Effector memory CD4-positive, alpha-beta T cell (primary cell): ENCODE measurements at places on chromosomes 16 and 17.

DNA sequence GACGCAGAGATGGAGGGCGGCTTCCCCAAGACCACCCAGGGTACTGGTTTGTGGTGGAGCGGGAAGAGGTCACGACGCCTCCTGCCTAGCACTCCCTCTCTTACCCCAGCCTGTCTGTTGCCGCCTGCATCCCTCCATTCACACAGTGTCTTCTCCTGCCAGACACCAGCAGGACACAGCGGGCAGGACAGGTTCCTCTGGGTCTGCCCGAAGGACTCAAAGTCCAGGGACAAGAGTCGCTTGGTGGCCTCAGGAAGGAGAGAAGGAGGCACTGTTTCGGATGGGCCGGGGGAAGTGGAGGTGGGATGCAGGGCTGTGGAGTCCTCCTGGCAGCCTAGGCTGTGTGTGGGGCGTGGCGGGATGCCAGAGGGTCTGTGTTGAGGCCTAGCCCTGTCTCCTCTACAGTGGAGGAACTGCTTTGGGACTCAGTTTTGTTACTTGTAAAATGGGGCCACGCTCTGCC, 19.6 kb upstream of the TNS4 start:
- no peak for DNase-seq

- DNase-seq, result no peak
These were observed 150.1 kb upstream of the CDH11 start for GRCh38 chr16:65271996-65272395.

DNA sequence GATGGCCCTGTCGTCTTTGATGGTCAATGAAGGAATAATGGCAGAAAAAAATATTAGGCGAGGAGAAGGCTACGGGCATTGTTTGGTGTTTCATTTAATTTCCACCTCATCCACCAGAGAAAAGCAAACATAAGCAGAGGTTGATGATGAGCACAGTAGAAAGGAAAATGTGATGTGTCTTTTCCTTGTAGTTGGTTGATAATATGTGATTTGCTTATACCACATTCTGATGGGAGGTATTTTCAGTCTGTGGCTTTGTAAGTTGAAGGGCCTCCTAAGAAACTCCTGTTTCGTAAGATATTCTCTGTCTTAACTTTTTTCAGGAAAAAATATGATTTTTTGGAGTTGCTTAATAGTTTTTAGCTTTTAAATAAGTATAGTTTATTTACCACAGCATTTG, 215.7 kb downstream of the PRKCA start:
- no peak for DNase-seq

GRCh38 chr16:83338941-83339340, 468.8 kb upstream of the HSBP1 start:
- no peak for DNase-seq

GRCh38 chr17:6240001-6240400, 169.8 kb downstream of the WSCD1 start:
- DNase-seq, result no peak

- no peak for DNase-seq
These were observed 2.3 kb downstream of the RND2 start for GRCh38 chr17:43027091-43028032.

DNA sequence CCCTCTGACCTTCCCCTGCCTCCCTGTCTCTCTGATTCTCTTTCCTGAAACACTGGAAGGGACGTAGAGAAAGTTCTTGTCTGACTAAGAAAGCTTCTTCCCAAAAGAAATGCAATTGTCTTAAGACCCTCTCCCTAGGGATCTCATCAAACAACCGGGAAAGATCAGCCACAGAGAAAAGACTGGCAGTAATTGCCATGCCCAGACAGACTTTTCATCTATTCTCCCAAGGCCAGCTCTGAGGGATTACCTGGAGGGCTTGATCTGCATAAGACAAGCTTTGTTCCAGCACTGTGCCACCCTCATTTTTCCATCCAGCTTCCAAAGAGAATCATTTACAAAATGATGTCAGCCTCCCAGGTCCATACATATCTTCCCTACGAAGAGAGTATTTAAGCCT, 38.8 kb upstream of the HS3ST3A1 start:
- DNase-seq, result no peak

DNA sequence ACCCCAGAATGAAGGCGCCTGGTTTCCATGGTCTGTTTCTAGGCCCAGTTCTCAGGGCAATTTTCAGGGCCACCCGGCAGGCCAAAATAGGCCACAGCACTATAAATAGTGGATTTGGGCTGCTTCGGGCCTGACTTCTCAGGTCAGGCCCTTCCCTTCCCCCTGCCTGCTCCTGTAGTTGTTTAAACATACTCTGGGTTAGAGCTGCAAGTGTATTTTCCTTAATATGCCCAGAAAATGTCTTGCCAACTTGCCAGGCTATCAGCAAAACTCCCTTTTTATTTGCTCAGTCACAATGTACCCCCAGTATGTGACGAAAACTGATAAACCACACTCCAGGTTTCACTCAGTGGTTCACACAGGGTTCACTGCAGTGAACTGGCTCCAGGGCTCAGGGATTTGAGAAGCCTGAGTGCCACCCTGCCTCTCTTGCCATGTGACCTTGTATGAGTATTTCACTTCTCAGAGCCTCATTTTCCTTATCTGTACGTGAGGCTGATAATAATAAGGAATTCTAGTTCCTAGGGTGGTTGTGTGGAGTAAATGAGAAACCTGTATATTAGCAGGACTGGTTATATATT, 76.5 kb downstream of the GPRC5B start:
- DNase-seq, result no peak

- DNase-seq, result no peak
These were observed 630.8 kb upstream of the KIF2B start for GRCh38 chr17:53191878-53192277.

DNA sequence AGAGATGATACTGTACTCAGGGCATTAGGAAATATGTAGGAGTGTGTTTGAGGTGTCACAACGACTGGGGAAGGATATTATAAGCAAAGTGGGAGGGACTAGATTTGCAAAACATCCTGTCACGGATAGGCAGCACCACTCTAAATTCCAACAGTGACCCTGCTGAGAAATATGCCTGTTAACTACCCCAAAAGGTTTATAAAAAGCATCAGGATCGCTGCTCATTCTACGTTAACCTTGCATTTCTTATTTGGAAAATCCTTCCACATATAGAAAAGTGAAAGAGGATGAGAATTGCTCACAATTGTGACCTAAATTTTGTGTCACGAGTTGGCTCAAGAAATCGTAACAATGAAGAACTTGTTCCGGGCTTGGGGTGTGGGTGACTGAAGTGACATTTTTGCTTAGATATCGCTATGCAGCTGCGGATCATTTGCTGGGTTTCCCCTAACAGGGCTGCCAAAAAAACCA, 51.6 kb downstream of the N4BP1 start:
- no peak for DNase-seq

- no peak for DNase-seq
These were observed 39.6 kb downstream of the GPRC5B start for GRCh38 chr16:19844945-19845641.

DNA sequence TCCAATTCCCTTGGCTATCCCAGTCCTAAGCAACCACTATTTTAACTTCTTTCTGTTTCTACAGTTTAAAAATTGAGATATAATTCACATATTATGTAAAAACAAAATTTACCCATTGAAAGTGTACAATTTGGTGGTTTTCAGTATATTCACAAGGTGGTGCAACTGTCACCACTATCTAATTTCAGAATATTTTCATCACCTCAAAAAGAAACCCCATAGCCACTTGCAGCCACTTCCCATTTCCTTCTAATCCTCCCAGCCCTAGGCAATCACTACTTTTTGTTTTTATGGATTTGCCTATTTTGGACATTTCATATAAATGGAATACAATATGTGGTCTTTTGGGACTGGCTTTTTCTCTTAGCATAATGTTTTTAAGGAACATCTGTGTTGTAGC, 36.1 kb upstream of the NACA2 start:
- DNase-seq, result no peak

- no peak for DNase-seq
These were observed 78.9 kb upstream of the EEF2KMT start for GRCh38 chr16:5176505-5176904.

- DNase-seq, result no peak
These were observed 154.2 kb downstream of the MYO1D start for GRCh38 chr17:32722733-32723132.

DNA sequence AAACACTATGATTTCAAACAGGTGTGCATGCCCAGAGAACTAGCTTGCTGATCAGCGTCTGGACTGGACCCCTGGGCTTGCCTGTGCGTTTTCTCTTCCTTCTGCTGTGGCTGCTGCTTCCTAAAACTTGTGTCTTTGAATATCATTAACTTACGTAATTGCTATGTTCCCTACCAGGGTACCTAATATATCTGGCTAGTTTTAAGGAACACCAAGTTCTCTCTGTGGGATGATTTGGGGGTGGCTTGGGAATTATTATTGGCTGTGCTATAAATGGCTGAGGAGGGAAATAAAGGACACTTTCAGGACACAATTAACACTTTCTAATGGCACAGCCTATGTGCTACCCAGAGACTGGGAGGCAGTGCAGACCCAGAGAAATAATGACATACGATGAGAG, 606.0 kb upstream of the RBFOX1 start:
- DNase-seq, result no peak

GRCh38 chr16:54070789-54071343, 215.7 kb downstream of the IRX3 start:
- DNase-seq, result no peak

GRCh38 chr17:3678095-3678820, 9.6 kb downstream of the EMC6 start:
- DNase-seq, result no peak

DNA sequence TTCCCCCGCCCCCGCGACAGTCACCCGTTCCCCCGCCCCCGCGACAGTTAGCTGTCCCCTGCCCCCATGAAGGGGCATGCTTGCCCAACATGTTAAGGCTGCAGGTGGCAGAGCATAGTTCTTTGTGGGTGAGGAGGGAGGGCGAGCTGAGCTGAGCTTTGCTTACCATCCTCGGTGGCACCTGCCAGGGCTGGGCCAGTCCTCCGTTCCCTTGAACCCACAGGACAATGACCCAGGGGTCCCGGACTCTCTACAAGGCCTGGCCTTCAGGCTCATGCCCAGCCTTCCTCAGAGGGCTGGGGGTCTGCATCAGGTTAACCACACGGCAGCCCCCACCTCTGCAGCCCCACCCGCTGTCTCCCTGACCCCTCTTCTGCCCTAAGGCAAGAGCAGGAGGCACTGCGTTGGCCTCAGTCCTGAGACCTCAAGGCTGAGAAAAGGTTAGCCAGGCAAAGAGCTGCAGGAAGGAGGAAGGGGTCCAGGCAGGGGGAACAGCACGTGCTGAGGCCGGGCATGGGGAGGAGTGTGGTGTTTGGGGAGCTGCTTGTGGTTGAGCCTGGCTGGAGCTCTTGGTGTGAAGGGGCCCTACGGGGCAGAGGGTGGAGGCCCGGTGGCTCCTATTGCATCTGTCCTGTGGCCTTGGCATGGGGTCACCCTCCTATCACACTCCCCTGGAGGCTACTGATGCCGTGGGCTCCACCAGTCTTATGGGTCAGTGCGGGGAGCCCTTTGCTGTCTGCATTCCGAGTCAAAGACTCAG, 11.4 kb upstream of the DOC2B start:
- no peak for DNase-seq

GRCh38 chr16:85858984-85859817, 39.8 kb upstream of the IRF8 start:
- no peak for DNase-seq

GRCh38 chr17:17613708-17614114, 22.2 kb upstream of the PEMT start:
- peak; percentile 8 for DNase-seq

- no peak for DNase-seq
These were observed 41.0 kb downstream of the SOCS3 start for GRCh38 chr17:78318843-78319242.

DNA sequence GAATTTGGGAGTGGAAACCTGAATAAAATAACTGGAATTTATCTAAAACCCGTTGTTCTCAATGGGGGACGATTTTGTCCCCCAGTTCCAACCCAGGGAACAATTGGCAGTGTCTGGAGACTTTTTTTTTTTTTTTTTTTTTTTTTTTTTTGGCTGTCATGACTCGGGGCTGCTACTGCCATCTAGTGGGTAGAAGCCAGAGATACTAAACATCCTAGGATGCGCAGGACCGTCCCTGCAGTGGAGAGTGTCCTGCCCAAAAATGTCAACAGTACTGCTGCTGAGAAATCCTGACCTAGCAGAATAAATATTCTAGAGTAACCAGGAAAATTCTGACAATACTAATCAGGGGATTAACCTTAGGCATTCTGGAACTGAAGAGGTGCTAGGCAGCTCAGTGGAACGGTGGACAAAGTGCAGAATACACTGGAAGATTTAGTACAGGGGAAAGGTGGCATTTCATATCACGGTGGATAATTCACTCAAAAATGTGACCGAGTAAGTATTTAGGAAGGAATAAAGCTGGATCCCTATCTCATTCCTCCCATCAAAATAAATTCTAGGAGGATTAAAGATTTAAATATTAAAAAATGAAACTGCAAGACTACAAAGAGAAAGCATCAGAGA, 107.6 kb downstream of the SPECC1 start:
- peak; percentile 6 for DNase-seq

DNA sequence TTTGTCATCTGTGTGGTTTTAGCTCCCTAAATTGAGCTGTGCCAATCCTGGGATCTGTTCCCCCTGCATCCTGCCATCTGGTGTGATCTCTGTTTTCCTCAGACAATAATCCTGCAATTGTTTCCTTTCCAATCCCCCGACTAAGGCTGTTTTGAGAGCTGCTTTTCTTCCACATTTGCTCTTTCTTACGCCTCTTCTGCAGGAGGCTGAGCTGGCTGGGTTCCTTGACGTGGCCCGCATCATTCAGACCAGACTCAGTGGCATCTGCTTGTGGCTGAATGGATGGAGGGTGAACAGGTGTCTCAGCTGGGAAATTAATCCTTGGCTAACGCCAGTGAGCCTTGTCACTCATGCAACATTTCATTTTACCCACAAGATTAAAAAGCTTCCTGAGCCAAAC, 9.8 kb upstream of the MED9 start:
- no peak for DNase-seq

- DNase-seq, result no peak
These were observed 498.5 kb downstream of the WWOX start for GRCh38 chr16:78597809-78598570.

GRCh38 chr17:80468781-80469493, 7.5 kb downstream of the NPTX1 start:
- no peak for DNase-seq

DNA sequence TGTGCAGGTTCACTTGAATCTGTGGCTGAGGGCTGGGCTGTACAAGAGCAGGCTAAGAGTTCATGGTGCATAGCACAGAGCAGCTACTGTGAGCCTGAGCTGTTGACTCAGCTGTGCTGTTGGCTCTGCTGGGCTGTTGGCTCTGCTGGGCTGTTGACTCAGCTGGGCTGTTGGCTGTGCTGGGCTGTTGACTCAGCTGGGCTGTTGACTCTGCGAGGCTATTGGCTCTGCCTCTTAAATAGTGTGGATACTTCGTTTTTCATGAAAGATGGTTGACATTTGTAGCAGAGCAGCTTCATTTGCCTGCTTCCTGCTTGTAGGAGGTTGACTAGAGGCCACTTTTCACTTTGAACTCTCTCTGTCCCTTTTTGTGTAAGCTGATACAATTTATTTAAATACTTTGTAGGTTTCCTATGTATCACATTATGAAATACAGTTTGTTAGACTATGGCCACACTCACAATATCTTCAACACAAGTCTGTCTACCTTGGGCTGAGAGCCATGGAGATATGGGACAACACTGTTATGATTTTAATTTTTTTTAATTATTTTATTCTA, 40.3 kb upstream of the CCNF start:
- no peak for DNase-seq
